Right lobe of liver (tissue), 6 donors: ENCODE measurements at places on chromosomes 2 and 18.

DNA sequence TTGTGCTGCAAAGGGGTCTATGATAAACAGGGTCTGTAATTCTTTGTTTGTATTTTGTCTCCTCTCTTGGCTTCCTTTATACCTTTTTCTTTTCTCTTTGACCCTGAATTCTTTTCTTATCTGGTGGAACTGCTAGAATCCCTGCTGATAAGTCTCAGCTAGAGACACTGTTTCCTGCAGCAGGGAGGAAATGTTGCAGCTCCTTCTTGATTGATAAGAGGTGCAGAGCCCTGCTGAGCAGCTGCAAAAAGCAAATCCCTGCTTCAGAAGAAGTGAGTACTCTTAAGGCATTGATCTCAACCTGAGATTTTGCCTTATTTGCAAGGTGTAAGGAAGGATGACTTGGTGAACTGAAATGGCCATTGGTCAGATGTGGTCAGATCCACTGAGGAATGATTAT lies 167.8 kb downstream of the NUP35 start:
- no peaks in the 10 kb centered on the region for H3K4me1 ChIP-seq
- H3K4me3 ChIP-seq: no peak overlapping the region
- no peak for DNase-seq

DNA sequence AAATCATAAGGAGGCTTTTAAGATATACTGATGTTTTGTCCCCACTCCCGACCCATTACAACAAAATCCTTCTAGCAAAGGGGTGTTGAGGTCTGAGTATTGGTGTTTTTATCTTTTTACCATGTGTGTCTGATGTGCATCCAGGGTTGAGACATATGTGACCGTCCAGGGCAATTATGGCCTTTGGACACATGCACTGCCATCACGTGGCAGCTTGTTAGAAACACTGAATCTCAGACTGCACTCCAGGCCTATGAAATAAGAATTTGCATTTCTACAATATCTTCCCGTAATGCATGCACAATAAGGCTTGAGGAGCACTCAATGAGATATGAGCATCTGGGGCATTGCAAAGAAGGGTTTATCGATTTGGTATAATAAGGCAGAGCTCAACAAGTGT lies 235.1 kb upstream of the ZNF804A start:
- no peak for DNase-seq
- no peaks in the 10 kb centered on the region for H3K4me1 ChIP-seq
- no peaks in the 10 kb centered on the region for H3K27me3 ChIP-seq
- no peak overlapping the region for H3K4me3 ChIP-seq
- H3K36me3 ChIP-seq: no peaks in the 10 kb centered on the region
- H3K27ac ChIP-seq: no peak overlapping the region

DNA sequence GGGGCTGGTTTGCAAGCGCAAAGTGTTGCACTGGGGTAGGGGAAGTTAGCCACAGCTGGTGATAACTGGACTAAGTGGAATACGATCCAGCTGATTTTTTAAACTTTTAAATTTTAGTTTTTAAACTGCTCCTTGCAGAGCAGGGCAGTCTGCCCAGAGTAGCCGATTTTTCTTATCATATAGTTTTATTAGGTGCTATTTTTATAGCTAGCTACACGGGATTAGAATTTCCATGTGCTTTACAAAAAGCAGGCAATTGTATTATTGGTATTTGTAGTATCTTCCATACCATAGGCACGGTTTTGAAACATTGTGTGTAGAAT lies 9.6 kb downstream of the CPLX4 start:
- no peaks in the 10 kb centered on the region for H3K36me3 ChIP-seq
- H3K4me1 ChIP-seq: peaks cover 5% of the 10 kb centered on the region
- DNase-seq: no peak
- no peak overlapping the region for H3K4me3 ChIP-seq
- no peaks in the 10 kb centered on the region for H3K27me3 ChIP-seq

DNA sequence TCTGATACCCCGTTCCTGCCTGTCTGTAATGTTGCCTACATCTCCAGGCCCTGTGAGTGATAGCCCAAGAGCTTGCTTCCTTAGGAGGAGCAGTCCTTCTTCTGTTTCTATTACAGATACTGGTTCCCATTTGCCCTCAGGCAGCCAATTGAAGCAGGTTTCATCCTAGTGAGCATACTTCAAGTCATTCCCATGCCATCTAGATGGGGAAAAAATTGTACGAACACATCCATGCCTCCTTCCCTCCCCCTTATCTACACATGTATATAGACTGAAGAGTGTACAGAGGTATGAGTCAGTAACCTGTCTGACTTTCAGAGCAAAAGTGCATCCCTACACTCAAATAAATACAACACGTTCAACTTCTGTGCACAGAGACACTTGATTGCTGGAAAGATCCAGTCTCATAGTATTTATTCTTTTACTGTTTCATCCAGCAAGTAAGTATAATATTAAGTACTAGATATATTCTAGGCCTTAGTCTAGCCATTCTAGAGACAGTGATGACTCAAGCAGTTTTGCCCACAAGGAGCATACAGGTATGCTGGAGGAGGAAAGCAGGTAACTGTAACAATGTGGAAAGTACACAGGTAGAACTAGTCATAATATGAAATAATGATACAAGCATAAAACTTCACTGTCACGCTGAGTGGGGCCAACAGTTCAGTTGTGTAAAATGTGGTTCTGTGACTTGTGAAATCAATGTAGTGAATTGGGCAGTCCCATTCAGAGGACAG lies 153.4 kb downstream of the MGAT5 start:
- H3K27ac ChIP-seq: no peak overlapping the region
- no peak for DNase-seq
- no peak overlapping the region for H3K4me3 ChIP-seq
- peaks cover 13% of the 10 kb centered on the region for H3K4me1 ChIP-seq
- no peaks in the 10 kb centered on the region for H3K36me3 ChIP-seq
- no peaks in the 10 kb centered on the region for H3K27me3 ChIP-seq

DNA sequence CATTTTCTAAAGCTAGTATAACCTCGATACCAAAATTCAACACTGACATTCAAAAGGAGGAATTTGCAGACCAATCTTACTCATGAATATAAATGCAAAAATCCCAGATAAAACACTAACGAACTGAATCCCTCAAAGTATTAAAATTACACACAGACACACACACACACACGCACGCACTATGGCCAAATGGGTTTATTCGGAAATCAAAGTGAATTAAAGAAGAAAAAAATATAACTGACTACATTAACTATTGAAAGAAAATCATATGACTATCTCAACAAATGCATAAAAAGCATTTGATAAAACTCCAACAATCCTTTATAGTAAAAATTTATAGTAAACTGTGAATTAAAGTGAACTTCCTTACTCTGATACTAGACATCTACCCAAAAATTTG lies 97.9 kb upstream of the HNRNPA3 start:
- H3K27ac ChIP-seq: no peak overlapping the region
- DNase-seq: no peak
- no peaks in the 10 kb centered on the region for H3K36me3 ChIP-seq
- H3K4me3 ChIP-seq: no peak overlapping the region

DNA sequence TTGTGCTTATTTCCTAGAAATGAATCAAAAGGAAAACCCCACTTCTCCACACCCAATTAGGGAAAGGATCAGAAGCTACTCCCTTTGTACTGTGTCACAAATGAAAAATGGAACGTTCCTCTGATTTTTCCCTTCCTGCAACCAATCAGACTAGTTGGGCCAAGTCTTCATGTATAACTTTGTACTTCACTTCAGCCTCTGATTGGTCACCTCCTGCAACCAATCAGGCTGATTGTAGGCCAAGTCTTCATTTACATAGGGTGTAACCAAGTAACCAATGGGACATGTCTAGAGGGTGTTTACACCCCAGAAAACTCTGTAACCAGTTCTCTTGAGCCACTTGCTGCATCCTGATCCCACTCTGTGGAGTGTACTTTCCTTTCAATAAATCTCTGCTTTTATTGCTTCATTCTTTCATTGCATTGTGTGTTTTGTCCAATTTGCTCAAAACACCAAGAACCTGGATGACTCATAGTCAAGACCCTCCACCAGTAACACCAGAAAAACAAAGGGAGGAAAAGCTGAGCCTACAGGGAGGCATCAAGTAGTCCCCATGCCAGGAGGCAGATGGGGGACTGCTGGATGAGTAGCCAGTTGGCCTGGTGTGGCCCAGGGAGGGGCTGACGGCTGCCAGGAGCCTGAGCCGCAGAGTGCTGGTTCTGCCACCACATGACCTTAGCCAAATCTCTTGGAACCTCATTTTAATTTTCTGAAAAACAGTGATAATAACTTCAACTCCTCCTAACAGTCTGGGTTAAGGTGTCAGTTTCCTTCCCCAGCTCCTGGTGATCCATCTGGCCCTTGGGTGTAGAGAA lies 46.1 kb downstream of the SOWAHC start:
- H3K4me3 ChIP-seq: no peak overlapping the region
- no peaks in the 10 kb centered on the region for H3K36me3 ChIP-seq
- no peak overlapping the region for H3K27ac ChIP-seq

- H3K4me1 ChIP-seq: no peaks in the 10 kb centered on the region
- no peak overlapping the region for H3K4me3 ChIP-seq
- H3K27ac ChIP-seq: no peak overlapping the region
- DNase-seq: no peak
- H3K27me3 ChIP-seq: no peaks in the 10 kb centered on the region
These were observed 43.8 kb upstream of the GORASP2 start for GRCh38 chr2:170885130-170885791.

- no peak overlapping the region for H3K4me3 ChIP-seq
- H3K4me1 ChIP-seq: no peaks in the 10 kb centered on the region
- H3K36me3 ChIP-seq: no peaks in the 10 kb centered on the region
- no peak overlapping the region for H3K27ac ChIP-seq
These were observed 422.4 kb downstream of the DSEL start for GRCh38 chr18:67094123-67094522.

- DNase-seq: no peak
- H3K27me3 ChIP-seq: no peaks in the 10 kb centered on the region
- no peaks in the 10 kb centered on the region for H3K36me3 ChIP-seq
- no peak overlapping the region for H3K4me3 ChIP-seq
- H3K4me1 ChIP-seq: no peaks in the 10 kb centered on the region
- no peak overlapping the region for H3K27ac ChIP-seq
These were observed 830.4 kb downstream of the GALR1 start for GRCh38 chr18:78080081-78080480.

DNA sequence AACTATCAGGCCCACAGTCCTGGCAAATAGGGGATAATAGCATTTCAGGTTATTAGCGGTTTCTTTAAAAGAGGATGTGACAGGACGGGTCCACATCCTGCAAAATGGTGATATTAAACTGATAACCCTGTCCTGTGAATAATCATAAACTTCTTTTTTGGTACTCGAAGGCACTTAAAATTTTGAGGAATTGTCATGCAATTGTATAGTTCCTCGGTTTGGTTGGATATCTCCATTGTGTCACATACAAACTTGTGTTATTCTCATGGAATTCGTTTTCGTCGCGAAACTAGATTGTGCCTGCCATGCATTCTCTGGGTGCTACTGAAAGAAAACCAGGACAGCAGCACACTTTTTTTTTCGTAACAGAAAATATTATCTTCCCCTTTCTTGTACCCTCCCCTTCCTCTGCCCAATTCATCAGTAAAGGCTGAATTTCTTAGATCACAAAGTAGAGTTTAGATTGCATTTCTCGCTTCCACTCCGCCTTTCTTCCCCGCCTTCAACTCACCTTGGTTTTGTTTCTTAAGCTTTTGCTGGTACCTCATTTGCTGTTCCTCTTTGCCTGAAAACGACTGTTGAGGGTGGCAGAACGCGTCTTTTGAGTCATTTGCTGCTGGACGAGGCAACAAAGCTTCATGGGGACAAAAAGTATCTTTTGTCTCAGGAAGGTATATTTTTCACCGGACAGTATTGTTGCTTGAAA lies 1.3 kb downstream of the CERS6 start:
- DNase-seq: no peak
- peaks cover 9% of the 10 kb centered on the region for H3K4me1 ChIP-seq
- no peaks in the 10 kb centered on the region for H3K27me3 ChIP-seq
- no peaks in the 10 kb centered on the region for H3K36me3 ChIP-seq

- no peak overlapping the region for H3K4me3 ChIP-seq
- H3K27me3 ChIP-seq: no peaks in the 10 kb centered on the region
These were observed 505.4 kb upstream of the PIK3C3 start for GRCh38 chr18:41449612-41450011.

DNA sequence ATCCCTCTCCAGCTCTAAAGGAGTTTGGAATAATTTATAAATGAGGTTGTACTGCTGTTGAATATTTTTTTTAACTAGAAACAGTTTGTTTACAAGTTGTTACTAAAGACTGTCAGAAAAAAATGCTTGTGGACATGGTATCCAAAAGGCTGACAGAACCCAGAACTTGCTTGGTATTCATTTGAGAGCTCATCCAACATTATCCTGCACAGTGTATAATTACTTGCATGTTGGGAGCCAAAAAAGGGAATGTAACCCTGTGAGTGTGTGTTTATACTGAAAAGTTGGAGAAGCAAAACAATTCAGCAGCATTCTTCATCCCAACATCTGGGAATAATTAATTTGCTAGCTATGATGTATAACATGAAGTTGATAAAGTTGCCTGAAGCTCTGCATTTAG lies 42.1 kb upstream of the EHBP1 start:
- no peak for DNase-seq
- no peaks in the 10 kb centered on the region for H3K27me3 ChIP-seq
- H3K4me3 ChIP-seq: no peak overlapping the region
- H3K36me3 ChIP-seq: no peaks in the 10 kb centered on the region
